ENCODE measurements at places on chromosomes 5 and 9.

DNA sequence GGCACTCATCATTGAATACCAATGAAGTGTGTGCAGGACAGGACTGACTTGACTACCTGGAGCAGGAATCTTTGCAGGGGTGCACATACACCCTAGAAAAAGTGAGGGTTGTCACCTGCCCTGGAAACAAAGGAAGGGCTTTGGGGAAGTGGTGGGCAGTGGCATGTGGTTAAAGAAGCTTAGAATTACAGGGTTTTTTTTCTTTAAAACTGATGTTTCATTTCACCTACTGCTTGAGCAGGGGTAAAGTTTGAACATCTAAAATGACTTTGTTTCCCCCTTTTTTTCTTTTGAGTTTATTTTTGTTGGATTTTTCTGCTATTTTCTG is 2.0 kb upstream of the KDM3B start:
- DNase-seq: no peak

DNA sequence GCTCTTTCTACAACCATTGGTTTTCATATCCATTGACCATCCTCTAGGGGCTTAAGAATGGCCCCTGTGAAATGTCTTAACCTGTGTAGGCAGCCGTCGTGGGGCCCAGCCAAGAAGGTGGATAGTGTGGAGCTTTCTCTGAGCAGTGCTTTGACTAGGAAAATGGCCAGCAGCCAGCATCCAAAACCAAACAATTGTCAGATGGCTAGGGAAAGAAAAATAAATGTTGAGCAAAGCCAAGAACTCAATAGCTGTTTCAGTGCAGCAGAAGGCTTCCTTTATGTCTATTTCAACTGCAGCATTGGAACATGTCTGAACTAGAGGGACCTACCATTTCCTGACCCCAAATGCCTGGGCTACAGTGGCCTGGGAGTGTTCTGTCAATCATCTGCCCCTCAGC is 374.9 kb downstream of the TLE4 start:
- no peak for DNase-seq

GRCh38 chr9:83509402-83509801 is 28.8 kb downstream of the FRMD3 start:
- peak; percentile 44 for DNase-seq

- peak; percentile 47 for DNase-seq
These were observed at the start of gene AK8 for GRCh38 chr9:132877824-132878694. Gene AK8 (minus strand): TSS chr9:132878284. CDS start chr9:132878255, 29 bp downstream.

DNA sequence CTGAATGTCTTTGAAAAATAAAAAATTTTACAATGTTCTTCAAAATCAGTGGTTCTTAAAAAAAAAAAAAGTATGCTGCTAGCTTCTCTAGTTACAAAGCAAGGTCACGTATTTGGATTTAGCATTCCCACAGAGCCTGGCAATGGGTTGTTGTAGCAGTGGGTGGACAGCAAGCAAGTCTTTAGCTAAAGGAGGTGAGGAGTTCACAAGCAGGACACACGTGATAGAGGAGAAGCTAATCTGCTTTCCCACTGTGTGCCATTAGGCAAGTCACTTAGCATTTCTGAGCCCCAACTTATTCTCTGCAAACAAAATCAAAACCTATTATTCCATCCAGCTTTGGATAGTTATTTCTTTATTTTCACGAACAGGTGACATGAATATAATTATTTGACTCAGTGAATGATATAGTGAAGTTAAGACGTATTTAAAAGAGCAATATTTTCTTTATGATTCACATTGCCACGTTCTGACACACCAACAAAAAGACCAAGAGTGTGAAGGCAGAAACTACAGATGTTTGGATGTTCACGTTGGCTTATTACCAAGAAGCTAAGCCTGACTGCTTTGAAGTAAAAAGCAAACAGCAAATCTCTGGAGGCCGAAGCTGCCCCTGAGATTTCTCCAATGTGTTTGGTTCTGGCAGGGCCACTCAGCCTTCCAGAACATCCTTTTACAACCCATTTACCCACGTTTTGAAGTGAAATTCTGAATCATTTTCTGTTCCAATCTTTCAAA is 612.1 kb upstream of the CDH6 start:
- no peak for DNase-seq

GRCh38 chr5:172245703-172246125 is 37.9 kb downstream of the UBTD2 start:
- DNase-seq: no peak

GRCh38 chr9:21381448-21382339 is 3.5 kb downstream of the IFNA2 start:
- DNase-seq: no peak

GRCh38 chr5:103498211-103498610 is 64.4 kb downstream of the NUDT12 start:
- DNase-seq: no peak

- no peak for DNase-seq
These were observed 52.3 kb upstream of the MTAP start for GRCh38 chr9:21750021-21750735.

DNA sequence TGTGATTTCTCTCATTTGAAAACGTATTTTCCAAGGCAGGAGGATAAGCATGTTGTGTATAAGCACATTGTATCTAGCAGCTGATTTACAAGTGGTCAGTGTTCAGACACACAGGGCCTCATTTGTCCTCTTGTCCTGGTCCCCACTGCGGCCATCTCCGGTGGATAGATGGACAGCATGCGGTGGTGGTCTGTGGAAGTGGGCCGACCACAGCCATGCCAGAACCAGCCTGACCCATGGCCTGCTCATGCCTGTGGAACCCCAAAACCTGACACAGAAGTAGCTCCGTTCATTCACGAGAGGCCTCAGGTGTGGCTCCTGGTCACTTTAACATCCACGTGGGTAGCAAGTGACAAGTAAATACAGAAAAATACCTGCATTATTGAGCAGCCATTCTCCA is 14.6 kb downstream of the IRX2 start:
- no peak for DNase-seq

DNA sequence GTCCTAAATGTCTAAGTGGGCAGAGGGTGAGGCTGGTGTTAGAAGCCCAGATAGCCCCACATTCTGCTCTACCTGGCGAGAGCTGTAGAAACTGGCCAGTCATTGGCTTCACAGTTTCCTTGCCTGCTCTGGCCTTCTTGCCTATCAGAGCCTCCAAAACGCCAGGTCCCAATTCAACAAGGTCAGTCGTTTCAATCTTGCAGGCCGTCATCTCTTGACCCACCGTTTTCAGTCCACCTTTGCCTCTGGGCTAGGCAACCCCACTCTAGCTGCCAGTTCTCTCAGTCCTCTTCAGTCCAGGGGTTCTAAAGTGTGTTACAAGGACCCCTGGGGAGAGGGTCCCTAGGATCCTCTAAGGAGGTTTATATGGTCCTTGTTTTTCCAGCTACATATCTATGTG is 20.0 kb upstream of the TIFAB start:
- no peak for DNase-seq

GRCh38 chr9:122204491-122204890 is 24.3 kb downstream of the LHX6 start:
- DNase-seq: no peak

GRCh38 chr5:170388818-170389549 is at the start of gene KCNMB1:
Gene KCNMB1 (minus strand): TSS chr5:170389367. CDS start chr5:170385447, 3,920 bp downstream.
- no peak for DNase-seq

GRCh38 chr5:17094830-17095229 is 122.6 kb upstream of the BASP1 start:
- DNase-seq: no peak

GRCh38 chr5:73827106-73827450 is 201.1 kb downstream of the ARHGEF28 start:
- no peak for DNase-seq

GRCh38 chr9:89740722-89741121 is 135.9 kb downstream of the GADD45G start:
- no peak for DNase-seq

DNA sequence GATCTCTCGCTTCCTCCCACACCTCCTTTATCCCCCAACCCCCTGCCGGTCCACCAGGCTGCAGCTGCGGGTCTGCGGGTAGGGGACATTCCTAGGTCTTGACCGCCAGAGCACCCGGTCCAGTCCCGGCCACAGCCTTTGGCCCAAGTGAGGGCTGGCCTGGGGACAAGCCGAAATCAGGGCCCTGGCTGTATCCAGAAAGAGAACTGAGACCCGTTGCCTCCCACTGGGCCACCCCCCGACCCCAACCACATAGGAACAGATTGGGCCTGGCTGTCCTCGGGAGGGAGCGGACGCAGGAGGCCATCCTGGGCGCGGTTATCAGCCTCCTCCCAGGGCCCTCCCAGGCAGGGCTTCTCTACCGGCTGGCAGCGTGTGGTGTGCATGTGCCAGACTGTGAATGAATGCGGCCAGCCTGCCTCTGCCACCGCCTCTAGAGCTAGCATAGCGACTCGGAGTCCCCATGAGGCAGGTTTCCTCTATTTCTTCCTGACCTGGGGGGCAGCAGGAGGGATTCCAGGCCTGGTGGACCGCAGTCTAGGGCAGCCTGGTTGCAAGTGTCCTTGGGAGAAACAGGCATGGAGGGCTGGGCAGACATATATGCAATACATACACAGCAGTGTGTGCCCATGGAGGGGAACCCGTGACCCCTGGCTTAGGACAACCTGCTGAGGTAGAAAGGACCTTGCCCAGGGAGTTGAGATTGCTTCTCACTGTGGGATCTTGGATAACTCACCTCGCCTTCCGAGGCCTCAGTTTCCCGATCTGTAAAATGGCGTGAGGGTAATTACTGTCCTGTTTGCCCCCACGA is 1.2 kb downstream of the N4BP3 start:
- DNase-seq: no peak

DNA sequence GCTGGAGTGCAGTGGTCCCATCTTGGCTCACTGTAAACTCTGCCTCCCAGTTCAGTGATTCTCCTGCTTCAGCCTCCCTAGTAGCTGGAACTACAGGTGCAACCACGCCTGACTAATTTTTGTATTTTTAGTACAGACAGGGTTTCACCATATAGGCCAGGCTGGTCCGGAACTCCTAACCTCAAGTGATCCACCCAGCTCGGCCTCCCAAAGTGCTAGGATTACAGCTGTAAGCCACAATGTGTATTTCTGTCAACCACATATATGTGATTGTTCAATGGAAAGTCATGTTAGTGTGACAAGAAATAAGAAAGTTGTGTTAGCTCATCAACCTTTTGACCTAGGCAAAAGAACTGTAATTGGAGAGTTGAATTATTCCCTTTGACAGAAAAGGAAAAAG is 677.1 kb upstream of the CHD1 start:
- no peak for DNase-seq

DNA sequence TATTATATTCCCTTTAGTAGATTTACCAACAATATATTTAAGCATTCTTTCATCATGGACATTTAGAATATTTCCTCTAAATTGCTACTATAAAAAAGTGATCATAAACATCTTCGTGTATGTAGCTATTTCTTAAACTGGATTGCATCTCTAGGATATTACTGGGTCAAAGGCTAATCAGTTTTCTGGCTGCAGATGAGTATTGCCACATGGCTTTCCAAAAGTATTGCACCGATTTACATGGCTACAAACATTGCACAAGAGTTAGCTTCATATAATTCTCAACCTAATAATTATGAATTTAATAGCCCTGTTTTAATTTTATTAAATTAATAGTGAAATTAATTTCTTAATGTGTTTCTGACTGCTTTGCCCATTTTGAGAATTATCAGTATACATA is 183.4 kb downstream of the DMRT2 start:
- DNase-seq: no peak

DNA sequence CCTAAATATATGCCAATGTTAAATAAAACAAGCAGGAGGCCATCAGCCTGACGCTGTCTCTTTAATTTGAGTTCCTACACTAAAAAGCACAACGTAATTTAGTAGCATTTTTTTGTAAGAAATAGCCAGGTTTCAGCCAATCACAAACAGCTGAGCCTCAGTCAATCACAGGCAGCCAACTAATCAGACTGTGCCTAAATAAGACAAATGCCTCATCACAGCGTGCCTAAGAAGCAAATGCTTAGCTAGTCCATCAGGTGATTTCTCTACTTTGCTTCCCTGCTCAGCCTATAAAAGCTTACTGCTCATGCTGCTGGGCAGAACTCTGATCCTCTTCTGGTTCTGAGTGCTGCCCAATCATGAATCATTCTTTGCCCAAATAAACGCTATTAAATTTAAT is 38.3 kb upstream of the RORB start:
- no peak for DNase-seq

DNA sequence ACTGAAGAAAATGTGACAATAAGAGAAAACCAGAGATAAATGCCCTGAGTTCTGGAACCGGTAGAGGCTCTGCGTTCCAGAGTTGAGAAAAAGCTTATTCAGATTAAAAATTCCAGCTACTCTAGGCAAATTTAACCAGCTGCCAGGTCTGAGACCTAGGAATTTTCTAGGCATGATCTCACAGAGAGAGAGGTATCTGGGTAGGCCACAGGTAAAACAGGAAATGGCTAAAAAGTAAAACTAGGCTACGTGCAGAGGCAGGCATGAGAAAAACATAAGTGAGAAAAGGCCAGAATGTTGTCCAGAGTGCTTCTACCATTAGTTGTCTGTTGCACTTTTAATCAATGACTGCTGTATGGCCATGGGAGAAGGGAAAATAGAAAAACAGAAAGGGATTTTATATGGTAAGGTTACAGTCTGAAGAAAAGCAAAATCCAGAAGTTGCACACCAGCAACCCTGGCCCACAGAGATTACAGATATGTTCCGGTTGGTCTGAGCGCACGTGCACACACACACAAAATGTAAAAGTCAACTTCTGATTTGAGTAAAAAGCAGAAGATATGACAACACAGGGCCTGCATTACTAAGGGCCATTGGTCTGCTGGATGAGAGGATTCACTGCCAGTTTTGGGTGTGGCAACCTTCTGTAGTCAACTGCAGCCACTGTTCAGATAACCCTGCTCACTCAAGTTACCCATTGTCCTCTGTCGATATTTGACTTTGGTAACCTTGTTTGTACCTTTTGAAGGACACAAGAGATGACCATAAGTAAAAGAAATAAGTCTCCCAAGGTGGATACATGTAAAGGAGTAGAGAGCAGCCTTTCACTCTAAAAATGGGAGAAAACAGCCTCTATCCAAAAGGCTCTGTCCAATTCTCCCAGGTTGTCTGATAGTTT is 266.0 kb downstream of the DTWD2 start:
- DNase-seq: no peak

DNA sequence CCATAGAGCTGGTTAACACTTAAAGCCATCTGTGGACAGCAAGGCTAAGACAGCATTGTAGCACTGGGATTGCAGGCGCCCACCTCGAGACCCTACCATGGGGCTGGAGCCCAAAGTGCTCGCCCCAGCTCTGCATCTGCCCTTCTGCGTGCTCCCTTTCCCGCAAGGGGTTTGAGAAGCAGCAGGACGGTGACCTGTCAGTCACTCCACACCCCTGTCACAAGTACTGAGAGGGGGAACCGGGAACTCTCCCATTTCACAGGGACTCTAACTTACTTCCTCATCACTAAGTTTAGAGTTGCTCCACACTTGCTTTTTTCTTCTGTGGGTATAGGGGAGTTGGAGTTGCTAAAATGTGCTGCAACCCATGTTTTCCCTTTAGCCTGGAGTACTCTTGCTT is 273.2 kb downstream of the SMARCA2 start:
- DNase-seq: no peak

Data from NT2/D1 (cell line).